ENCODE measurements at places on chromosomes 5 and 9. TPM values are rescaled to one million over a fixed set of nuclear protein-coding genes. Genes with fewer than 3 reads are reported as not detected.

GRCh38 chr5:42250-42649, 49.7 kb upstream of the PLEKHG4B start:
- DNase-seq = no peak

- DNase-seq = no peak
These were observed 58.5 kb upstream of the SUB1 start for GRCh38 chr5:32526810-32527209.

- no peak for DNase-seq
These were observed 899 bp upstream of the MED10 start for GRCh38 chr5:6379246-6379645.

Gene LURAP1L
- 21.1 TPM for total RNA-seq

DNA sequence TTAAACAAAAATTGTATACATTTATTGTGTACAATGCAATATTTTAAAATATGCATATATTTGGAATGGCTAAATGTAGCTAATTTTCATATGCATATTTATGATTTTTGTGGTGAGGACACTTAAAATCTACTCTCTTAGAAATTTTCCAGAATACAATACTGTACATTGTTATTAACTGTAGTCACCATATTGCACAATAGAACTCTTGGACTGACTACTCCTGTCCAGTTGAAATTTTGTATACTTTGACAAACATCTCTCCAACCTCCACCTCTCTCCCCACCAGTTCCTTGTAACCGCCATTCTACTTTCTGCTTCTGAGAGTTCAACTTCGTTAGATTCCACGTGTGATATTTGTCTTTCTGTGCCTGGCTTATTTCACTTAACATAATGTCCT, 49.2 kb upstream of the TAF11L2 start:
- DNase-seq = no peak

Gene LCN10
- 1.6 TPM for total RNA-seq

Gene ADGRD2
- not detected for total RNA-seq

Gene CTXN3
- not detected for total RNA-seq

DNA sequence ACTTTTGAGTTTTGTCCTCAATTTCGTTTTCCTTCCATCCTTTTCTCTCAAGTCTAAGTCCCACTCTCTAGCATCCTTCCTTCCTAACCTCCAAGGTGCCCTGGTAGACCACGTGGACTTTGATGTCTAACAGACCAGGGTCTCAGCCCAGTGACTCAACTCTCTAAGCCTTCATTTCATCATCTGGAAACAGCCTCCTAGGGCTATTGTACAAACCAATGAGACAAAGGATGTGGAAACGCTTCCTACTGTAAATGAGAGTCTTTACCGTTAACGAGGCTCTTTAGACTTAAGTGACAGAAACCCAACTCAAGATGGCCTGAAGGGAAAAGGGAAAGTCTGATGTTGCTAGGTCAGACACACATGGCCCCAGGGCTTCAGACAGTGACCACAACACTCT, 49.2 kb upstream of the CPLX2 start:
- DNase-seq = no peak

Gene LTC4S
- total RNA-seq = 5.3 TPM

GRCh38 chr5:141431286-141431685, 979 bp downstream of the PCDHGA12 start:
- no peak for DNase-seq

Gene ACTBL2
- total RNA-seq = not detected

- no peak for DNase-seq
These were observed 90.7 kb downstream of the STK10 start for GRCh38 chr5:172097356-172097755.

Gene KIF4B
- not detected for total RNA-seq

GRCh38 chr9:100472788-100473275, at the start of gene TMEFF1:
Gene TMEFF1 (plus strand): TSS chr9:100473149. CDS start chr9:100473545, 396 bp downstream.
- peak; percentile 14 for DNase-seq

DNA sequence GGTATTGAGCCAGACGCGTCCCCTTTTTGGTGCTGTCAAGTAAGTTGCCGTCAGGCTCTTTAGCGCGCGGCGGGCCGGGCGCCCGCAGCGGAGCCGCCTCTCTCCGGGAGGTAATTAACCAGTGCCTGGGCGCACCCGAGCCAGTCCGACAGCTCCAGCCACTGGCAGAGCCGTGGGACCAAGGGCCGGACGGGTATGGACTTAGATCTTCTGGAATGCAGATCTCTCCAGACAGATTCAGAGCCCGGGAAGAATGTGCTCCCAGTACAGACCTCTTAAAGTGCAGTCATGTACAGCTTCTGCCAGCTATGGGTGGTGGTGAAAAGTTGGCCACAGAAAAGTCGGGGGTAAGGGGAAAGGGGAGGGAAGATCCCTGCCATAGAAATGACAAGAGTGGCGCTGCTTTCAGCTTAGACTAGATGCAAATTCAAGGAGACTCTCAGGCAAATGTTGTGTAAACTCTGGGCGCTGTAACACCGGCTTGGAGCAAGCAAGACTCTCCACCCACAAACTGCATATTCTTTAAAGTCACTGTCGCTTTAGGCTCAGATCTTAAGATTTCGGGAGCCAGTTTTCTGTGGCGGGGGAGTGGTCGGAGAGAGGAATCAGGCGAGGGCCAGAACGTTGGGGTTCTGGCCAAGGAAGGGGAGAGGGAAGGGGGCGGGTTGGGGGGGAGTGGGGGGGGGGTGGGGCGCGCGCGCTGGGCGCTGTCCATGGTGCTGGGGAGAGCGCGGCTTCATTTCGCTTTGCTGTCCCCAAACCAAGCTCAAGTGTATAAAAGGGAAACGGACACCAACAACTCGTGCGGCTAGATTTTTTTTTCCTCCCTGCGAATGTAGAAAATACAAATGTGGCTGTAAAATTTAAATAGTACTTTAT, 29.2 kb downstream of the NR2F1 start:
- DNase-seq = no peak
